Calu3 (cell line): ENCODE measurements at places on chromosomes 5 and 9. TPM values are rescaled to one million over a fixed set of nuclear protein-coding genes. Genes with fewer than 3 reads are reported as not detected.

CCDC192 gene
- total RNA-seq, result 2.1 and 2.5 TPM in 2 replicates

FAM153A gene
- total RNA-seq, result 4.3 and 8.4 TPM in 2 replicates

CCL27 gene
- total RNA-seq, result not detected in 2 replicates

ARL10 gene
- total RNA-seq, result 3.8 and 4.2 TPM in 2 replicates

SFXN1 gene
- total RNA-seq, result 105 and 106 TPM in 2 replicates

SLC1A1 gene
- total RNA-seq, result 71.6 and 81.4 TPM in 2 replicates

SPINK7 gene
- not detected in 2 replicates for total RNA-seq

RANBP17 gene
- 69.3 and 117 TPM in 2 replicates for total RNA-seq

CCNH gene
- total RNA-seq, result 48.2 and 50.1 TPM in 2 replicates

FLT4 gene
- not detected in 2 replicates for total RNA-seq

GRCh38 chr5:170070556-170071412 lies 34.9 kb upstream of the FOXI1 start:
- no peaks in the 10 kb centered on the region for H3K36me3 ChIP-seq
- no peak overlapping the region for H3K27ac ChIP-seq
- peak; percentile 53 for DNase-seq
- peaks cover 86% of the 10 kb centered on the region for H3K27me3 ChIP-seq
- H3K4me1 ChIP-seq, result no peaks in the 10 kb centered on the region
- no peak overlapping the region for H3K4me3 ChIP-seq

GRCh38 chr9:1083325-1083913 lies 33.3 kb downstream of the DMRT2 start:
- H3K27ac ChIP-seq, result no peak overlapping the region
- no peaks in the 10 kb centered on the region for H3K36me3 ChIP-seq
- no peaks in the 10 kb centered on the region for H3K27me3 ChIP-seq
- no peak for DNase-seq
- H3K4me3 ChIP-seq, result no peak overlapping the region

DNA sequence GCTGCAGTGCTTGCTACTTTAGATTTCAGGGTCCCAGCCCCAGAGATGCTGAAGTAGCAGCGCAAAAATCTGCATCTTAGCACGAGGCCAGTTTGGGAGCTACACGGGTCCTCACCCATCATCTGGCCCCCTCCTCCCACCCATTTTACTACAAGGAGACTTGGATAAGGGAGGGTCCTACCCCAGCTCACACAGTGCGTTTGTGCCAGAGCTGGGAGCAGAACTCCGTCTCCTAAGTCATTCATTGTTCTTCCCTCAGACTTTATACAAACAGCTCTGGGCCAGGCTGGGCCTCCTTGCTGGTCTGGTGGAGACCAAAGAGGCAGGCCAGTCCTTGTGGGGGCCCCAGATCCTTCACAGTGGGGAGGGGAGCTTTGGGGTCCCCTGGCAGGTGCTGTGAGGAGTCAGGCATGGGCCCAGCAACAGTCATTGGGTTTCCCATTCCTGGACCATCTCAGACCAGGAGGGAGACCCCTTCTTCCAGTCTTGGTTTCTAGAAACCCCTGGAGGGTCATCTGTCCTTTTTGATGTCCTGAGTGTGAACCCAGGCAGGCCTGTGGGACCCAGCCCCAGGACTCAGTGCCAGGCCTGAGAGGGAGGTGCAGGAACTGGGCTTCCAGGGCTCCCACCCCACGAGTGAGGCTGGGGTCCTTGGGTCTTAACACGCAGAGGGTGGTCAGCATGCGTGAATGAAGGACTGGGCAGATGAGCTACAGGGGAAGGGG lies 2.3 kb upstream of the IL17B start:
- no peak for DNase-seq
- H3K27ac ChIP-seq, result no peak overlapping the region
- H3K4me3 ChIP-seq, result no peak overlapping the region
- H3K4me1 ChIP-seq, result no peaks in the 10 kb centered on the region
- no peaks in the 10 kb centered on the region for H3K36me3 ChIP-seq

DNA sequence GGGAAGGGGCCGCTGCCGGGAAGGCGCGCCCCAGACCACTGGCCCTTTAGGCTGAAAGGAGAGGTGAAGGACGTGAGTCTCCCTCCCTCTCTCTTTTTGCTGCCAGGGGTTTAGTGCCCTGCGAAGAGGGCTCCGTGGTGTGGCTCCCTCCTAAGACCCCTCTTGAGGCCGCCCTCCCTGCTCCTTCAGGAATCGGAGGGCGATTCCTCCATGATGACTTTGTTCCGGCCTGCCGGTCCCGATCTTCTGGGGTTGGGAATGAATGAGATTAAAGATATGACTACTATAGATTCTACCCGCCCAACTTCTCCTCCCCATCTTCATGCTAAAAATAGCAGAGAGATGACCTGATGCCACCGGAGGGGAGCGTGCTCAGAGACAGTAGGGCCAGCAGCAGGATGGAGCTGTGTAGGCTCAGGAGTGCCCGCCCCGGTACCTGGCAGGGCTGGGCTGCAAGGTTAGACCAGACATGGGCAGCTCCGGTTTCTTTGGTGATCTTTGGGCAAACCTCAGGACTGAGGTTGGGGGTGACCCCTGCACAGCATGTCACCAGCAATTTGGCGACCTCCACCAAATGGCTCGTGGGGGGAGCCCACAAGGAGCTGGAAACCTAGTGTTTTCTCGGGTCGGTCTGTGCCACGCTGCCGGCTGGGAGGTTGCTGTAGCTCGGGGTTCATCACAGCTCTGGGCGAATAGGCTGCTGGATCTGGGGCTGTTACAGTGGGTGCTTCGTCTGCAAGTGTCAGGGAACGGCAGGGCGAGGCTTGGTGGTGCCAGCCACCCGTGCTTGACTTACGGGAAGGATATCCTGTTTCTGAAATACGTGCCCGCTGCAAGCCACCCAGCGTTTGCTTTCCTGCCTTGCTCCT lies 1.7 kb downstream of the OLFM1 start:
- peaks cover 38% of the 10 kb centered on the region for H3K27me3 ChIP-seq
- H3K36me3 ChIP-seq, result no peaks in the 10 kb centered on the region
- H3K4me3 ChIP-seq, result no peak overlapping the region
- H3K4me1 ChIP-seq, result peaks cover 9% of the 10 kb centered on the region
- no peak for DNase-seq

- no peaks in the 10 kb centered on the region for H3K27me3 ChIP-seq
- no peak overlapping the region for H3K27ac ChIP-seq
- H3K36me3 ChIP-seq, result no peaks in the 10 kb centered on the region
- no peak for DNase-seq
- H3K4me3 ChIP-seq, result no peak overlapping the region
- peaks cover 38% of the 10 kb centered on the region for H3K4me1 ChIP-seq
These were observed 120.0 kb upstream of the RAI14 start for GRCh38 chr5:34535944-34536623.

GRCh38 chr5:165673499-165673898 lies 2168.1 kb downstream of the MAT2B start:
- H3K4me1 ChIP-seq, result no peaks in the 10 kb centered on the region
- no peaks in the 10 kb centered on the region for H3K27me3 ChIP-seq
- no peak overlapping the region for H3K4me3 ChIP-seq
- DNase-seq, result no peak
- H3K36me3 ChIP-seq, result no peaks in the 10 kb centered on the region

- H3K27me3 ChIP-seq, result no peaks in the 10 kb centered on the region
- no peak overlapping the region for H3K4me3 ChIP-seq
- H3K4me1 ChIP-seq, result peaks cover 13% of the 10 kb centered on the region
- DNase-seq, result no peak
- H3K27ac ChIP-seq, result no peak overlapping the region
These were observed 122.8 kb upstream of the TBC1D2 start for GRCh38 chr9:98378206-98378780.

DNA sequence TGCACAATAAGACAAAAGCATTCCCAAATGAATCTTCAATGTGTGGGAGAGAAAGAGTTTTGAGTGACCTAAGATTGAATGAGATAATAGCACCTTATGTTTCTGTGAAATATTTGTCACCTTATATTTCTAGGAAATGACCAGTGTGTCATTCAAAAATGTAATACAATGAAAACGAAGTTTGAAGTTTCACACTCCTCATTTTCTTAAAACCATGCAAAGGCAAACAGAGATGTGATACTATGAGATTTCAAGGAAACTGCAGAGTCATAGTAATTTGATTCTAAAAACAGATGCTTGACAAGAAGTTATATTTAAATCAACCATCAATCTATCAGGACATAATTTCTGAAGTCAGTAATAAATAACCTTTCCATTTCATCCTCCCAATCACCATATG lies 13.6 kb upstream of the ABCA1 start:
- DNase-seq, result no peak
- no peak overlapping the region for H3K4me3 ChIP-seq
- H3K27me3 ChIP-seq, result no peaks in the 10 kb centered on the region
- H3K4me1 ChIP-seq, result no peaks in the 10 kb centered on the region

- H3K4me1 ChIP-seq, result no peaks in the 10 kb centered on the region
- no peaks in the 10 kb centered on the region for H3K27me3 ChIP-seq
- H3K4me3 ChIP-seq, result no peak overlapping the region
- peaks cover 7% of the 10 kb centered on the region for H3K36me3 ChIP-seq
These were observed 52.0 kb downstream of the JMY start for GRCh38 chr5:79287907-79288306.

DNA sequence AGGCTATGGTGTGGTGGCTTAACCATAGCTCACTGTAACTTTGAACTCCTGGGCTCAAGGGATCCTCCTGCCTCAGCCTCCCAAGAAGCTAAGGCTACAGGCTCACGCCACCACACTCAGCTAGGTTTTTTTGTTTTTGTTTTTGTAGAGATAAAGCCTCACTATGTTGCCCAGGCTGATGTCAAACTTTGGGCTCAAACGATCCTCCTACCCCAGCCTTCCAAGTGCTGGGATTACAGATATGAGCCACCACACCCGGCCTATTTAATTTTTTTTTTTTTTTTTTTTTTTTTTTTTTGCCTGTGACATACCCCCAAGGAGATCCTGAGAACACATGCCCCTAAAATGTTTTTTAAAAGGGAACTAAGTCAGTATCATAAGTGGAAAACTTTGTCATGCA lies 10.4 kb downstream of the FUBP3 start:
- H3K27ac ChIP-seq, result no peak overlapping the region
- peaks cover 14% of the 10 kb centered on the region for H3K4me1 ChIP-seq
- no peak overlapping the region for H3K4me3 ChIP-seq
- no peaks in the 10 kb centered on the region for H3K36me3 ChIP-seq

- no peaks in the 10 kb centered on the region for H3K27me3 ChIP-seq
- DNase-seq, result no peak
- no peak overlapping the region for H3K27ac ChIP-seq
- H3K4me1 ChIP-seq, result no peaks in the 10 kb centered on the region
- no peak overlapping the region for H3K4me3 ChIP-seq
These were observed 85.3 kb upstream of the SARDH start for GRCh38 chr9:133823189-133824105.

- H3K4me3 ChIP-seq, result no peak overlapping the region
- peaks cover 4% of the 10 kb centered on the region for H3K36me3 ChIP-seq
- H3K27me3 ChIP-seq, result no peaks in the 10 kb centered on the region
- no peak overlapping the region for H3K27ac ChIP-seq
These were observed 58.2 kb upstream of the GGTA1 start for GRCh38 chr9:121557581-121558447.

- H3K27me3 ChIP-seq, result peaks cover 11% of the 10 kb centered on the region
- H3K4me3 ChIP-seq, result no peak overlapping the region
- DNase-seq, result no peak
- H3K4me1 ChIP-seq, result no peaks in the 10 kb centered on the region
- H3K27ac ChIP-seq, result no peak overlapping the region
These were observed 135.2 kb downstream of the PTTG1 start for GRCh38 chr5:160556846-160557245.

GRCh38 chr5:1593903-1594356 lies 70.2 kb upstream of the LPCAT1 start:
- no peaks in the 10 kb centered on the region for H3K4me1 ChIP-seq
- H3K27ac ChIP-seq, result no peak overlapping the region
- H3K27me3 ChIP-seq, result no peaks in the 10 kb centered on the region
- no peak for DNase-seq

- H3K4me3 ChIP-seq, result no peak overlapping the region
- no peaks in the 10 kb centered on the region for H3K36me3 ChIP-seq
- no peak for DNase-seq
- H3K27me3 ChIP-seq, result peaks cover 43% of the 10 kb centered on the region
- no peaks in the 10 kb centered on the region for H3K4me1 ChIP-seq
These were observed 11.5 kb upstream of the PITX1 start for GRCh38 chr5:135045488-135045887.

GRCh38 chr9:17725399-17726010 lies 146.6 kb downstream of the SH3GL2 start:
- peaks cover 16% of the 10 kb centered on the region for H3K27me3 ChIP-seq
- no peak for DNase-seq
- H3K4me3 ChIP-seq, result no peak overlapping the region
- H3K4me1 ChIP-seq, result no peaks in the 10 kb centered on the region
- no peaks in the 10 kb centered on the region for H3K36me3 ChIP-seq
- H3K27ac ChIP-seq, result no peak overlapping the region

DNA sequence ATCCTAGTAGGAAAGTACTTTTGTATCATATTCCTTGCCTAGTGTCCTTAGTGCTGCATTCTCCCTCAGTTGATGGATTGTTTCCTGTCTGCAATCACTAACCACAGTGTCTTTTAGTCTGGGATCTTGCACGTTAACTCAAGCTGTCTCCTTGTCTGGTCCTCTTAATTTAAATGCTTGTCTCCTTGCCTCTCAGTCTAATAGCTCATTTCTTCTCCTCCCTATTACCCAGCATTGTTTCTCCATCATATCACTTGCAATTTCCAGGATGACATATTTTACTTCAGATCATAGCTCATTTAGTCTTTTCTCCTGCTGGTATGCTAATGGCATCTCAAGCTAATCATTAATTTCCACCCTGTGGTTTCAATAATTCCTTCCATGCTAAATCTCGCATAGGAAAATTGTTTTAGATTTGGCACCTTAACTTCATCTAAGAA lies 2052.0 kb upstream of the C9orf72 start:
- no peaks in the 10 kb centered on the region for H3K27me3 ChIP-seq
- H3K4me3 ChIP-seq, result no peak overlapping the region
- no peak overlapping the region for H3K27ac ChIP-seq
- no peaks in the 10 kb centered on the region for H3K36me3 ChIP-seq

- H3K27me3 ChIP-seq, result no peaks in the 10 kb centered on the region
- H3K4me1 ChIP-seq, result no peaks in the 10 kb centered on the region
- no peaks in the 10 kb centered on the region for H3K36me3 ChIP-seq
- DNase-seq, result no peak
- H3K4me3 ChIP-seq, result no peak overlapping the region
- H3K27ac ChIP-seq, result no peak overlapping the region
These were observed 155.3 kb upstream of the PPP1R26 start for GRCh38 chr9:135324329-135324728.

GRCh38 chr9:4985386-4986266 lies 554 bp downstream of the JAK2 start:
- peak overlapping the region; percentile 96 for H3K4me3 ChIP-seq
- H3K27ac ChIP-seq, result peak overlapping the region; percentile 95
- peak; percentile 5 for DNase-seq
- peaks cover 23% of the 10 kb centered on the region for H3K4me1 ChIP-seq
- no peaks in the 10 kb centered on the region for H3K27me3 ChIP-seq

GRCh38 chr5:55993731-55994494 lies 850 bp downstream of the IL6ST start:
- DNase-seq, result no peak
- H3K36me3 ChIP-seq, result peaks cover 25% of the 10 kb centered on the region
- H3K27ac ChIP-seq, result peak overlapping the region; percentile 95
- no peaks in the 10 kb centered on the region for H3K27me3 ChIP-seq
- H3K4me1 ChIP-seq, result peaks cover 49% of the 10 kb centered on the region
- H3K4me3 ChIP-seq, result peak overlapping the region; percentile 93

GRCh38 chr5:120843390-120843980 lies 379.4 kb downstream of the PRR16 start:
- no peak for DNase-seq
- H3K4me3 ChIP-seq, result no peak overlapping the region
- no peaks in the 10 kb centered on the region for H3K27me3 ChIP-seq
- H3K27ac ChIP-seq, result no peak overlapping the region
- no peaks in the 10 kb centered on the region for H3K4me1 ChIP-seq
- H3K36me3 ChIP-seq, result no peaks in the 10 kb centered on the region
